ENCODE measurements at places on chromosomes 7 and 10.

GRCh38 chr10:103942866-103943265, 24.1 kb upstream of the SLK start:
- no peak for DNase-seq

- no peak for DNase-seq
These were observed 84.3 kb downstream of the CD36 start for GRCh38 chr7:80722616-80723195.

GRCh38 chr7:152859781-152860191, 100.2 kb downstream of the ACTR3B start:
- peak; percentile 6 for DNase-seq

- peak; percentile 80 for DNase-seq
These were observed 42.2 kb downstream of the ACSM6 start for GRCh38 chr10:95236068-95236903.

DNA sequence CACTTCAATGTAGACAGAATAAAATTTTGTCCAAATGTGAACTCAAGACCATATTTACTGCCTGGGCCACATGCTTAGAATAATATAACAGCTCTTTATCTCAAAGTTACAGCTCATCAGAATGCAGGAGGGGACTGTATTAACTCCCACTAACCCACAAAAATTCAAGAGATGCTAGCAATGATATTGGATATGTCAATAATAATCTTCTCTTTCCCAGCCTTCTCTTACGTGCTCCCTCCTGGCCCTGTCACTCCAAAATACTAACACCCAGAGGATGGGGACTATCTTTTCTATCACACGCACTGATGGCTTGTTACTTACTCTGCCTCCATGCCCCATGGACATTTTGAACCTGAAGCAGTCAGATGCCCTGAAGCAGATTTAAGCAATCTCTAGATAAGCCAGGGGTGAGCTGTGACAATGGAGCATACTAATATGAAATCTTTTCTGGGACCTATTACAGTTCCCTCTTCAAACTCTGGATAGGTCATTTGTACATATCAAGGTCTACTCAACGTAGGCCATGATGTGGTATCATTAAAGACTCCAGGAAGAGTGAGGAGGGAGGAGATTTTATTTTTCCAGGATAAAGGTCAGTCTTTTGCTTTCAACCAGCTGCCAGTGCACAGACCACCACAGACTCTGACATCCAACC, 803.0 kb downstream of the GRM8 start:
- no peak for DNase-seq

DNA sequence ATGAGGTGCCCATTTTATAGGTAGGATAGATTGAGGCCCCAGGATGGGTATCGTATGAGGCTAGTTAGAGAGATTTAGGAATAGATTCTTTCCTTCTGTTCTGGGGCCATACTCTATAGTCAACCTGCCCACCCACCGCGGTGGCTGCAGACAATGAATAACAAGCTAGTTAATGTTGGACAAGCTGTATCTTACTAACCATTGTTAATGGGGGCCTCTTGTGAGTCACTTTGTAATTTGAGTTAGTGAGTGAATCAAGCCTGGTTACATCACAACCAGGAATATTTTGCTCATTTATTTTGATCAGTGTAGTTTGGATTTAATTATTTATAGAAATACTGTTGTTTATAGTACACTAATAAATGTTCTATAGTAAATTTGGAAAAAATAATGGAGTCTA, 7.3 kb downstream of the SORCS3 start:
- DNase-seq, result no peak

- no peak for DNase-seq
These were observed 172.6 kb upstream of the THSD7A start for GRCh38 chr7:12004581-12004980.

DNA sequence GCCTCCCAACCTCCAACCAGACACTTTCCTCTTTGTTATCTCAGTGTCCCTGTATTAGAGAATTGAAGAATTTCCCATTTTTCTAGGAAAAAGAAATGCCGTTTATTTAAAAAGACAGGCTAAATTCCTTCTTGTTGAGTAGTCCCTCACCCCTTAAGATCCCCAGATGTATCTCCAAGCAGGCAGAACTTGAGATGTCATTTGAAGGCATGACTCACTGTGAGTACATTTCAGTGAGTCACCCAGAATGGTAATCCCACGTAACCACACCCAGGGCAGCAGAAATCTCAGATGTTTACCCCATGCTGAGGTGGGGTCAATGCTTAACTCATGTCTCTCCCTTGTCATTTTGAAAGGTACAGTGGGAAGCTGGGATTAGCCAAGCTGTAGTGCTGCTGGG, 4.4 kb downstream of the ZNF655 start:
- DNase-seq, result peak; percentile 49

DNA sequence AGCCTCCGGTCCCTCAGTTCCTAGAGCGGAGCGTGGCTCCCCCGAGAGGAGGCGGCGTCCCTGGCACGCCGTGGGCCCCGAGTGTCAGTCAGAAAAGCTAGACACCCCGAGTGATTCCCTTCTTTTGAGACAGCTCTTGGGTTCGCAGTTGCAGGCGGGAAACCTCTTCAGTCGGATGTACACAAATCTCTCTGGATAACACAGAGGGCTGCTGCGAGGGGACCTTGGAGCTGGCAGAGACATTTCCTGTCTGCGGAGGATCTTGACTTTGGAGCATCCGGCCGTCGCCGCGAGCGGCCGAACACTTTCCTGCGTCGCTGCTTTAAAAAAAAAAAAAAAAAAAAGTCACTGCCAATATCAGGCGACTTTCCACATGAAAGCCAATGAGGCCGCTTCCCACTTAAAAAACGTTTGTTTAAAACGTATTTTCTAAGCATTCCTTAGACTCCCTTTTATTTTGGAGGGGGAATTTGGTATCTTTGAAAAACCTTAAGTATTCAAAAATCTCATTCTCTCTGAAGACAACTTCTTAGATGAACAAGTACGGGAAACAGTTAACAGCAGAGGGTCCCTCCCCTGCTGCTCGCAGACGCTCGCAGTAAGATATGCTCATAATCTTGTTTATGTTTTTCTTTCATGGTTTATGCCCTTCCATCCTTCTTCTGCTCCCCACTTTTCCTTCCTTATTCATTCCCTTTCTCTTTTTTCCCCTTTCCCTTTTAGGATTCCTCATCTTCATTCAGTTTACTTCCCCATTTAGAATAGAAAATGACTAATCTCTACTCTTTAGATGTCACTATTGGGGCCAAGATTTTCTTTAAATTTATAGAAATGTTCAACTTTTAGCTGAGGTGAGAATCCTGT, 10.0 kb downstream of the HHEX start:
- DNase-seq, result peak; percentile 89

DNA sequence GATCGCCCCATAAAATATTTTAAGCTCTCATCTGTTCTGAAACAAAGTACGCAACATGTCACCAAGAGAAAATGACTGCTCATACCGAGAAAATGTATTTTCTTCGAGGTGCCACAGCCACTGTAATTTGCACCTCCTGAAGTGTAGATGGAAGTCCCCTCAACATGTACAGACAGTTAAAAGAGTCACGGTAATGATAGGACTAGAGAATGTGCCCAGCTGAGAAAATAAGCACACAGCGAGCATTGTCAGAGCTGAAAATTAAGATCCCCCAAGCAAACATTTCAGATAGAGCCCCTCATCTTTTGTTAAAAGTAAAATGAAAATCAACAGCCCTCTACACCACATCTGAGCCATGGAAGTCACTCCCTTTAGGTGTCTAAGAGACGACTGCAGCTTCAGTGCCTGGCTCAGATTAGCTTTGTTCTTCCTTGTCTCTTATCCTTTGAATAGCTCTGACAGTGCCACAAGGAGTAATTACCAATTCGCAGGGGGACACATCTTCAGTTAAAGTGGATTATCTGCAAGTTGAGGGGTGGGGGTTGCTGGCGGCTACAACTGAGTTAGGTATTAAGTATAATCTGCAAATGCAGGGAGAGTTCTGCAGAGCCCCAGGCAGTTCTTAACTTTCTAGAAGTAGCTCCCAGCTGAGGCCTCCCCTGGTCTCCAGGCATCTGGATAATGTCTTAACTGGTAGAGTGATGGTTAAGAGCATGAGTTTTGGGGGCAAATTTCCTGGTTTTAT, 222.7 kb upstream of the C7orf33 start:
- DNase-seq, result no peak

- no peak for DNase-seq
These were observed 44.5 kb downstream of the CSTF2T start for GRCh38 chr10:51654918-51655317.

DNA sequence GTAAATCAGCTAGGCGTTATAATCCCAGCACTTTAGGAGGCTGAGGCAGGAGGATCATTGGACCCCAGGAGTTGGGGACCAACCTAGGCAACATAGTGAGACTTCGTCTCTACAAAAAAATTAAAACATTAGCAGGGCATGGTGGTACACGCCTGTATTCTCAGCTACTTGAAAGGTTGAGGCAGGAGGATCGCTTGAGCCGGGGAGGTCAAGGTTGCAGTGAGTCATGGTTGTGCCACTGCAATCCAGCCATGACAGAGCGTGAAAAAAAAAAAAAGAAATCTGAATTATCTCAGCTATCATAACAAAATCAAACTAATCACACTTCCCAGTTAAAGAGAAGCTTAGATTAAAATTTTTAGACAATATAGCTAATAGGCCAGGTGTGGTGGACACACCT, 35.3 kb downstream of the ATAD1 start:
- DNase-seq, result no peak

DNA sequence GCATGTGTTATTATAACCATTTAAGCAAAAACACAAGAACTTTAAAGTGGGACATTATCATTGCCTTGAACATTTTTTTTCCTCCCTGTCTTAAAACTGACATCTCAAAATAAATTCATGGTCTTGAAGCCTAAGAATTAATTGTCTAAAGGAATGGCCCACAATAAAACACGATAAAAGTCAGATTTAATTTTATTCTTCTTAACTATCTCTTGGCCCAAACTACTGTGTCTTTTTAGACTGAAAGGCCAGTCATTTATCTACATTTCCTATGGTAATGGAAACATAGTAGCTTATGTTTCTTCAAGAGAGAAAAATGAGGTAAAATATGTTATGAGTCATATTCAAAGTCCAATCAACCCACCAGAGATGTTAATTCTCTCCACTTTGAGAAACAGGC, 24.4 kb upstream of the ETV1 start:
- DNase-seq, result no peak

- no peak for DNase-seq
These were observed 51.4 kb downstream of the PCGF5 start for GRCh38 chr10:91271886-91272285.

GRCh38 chr7:3591944-3592343, 290.9 kb downstream of the SDK1 start:
- DNase-seq, result no peak

DNA sequence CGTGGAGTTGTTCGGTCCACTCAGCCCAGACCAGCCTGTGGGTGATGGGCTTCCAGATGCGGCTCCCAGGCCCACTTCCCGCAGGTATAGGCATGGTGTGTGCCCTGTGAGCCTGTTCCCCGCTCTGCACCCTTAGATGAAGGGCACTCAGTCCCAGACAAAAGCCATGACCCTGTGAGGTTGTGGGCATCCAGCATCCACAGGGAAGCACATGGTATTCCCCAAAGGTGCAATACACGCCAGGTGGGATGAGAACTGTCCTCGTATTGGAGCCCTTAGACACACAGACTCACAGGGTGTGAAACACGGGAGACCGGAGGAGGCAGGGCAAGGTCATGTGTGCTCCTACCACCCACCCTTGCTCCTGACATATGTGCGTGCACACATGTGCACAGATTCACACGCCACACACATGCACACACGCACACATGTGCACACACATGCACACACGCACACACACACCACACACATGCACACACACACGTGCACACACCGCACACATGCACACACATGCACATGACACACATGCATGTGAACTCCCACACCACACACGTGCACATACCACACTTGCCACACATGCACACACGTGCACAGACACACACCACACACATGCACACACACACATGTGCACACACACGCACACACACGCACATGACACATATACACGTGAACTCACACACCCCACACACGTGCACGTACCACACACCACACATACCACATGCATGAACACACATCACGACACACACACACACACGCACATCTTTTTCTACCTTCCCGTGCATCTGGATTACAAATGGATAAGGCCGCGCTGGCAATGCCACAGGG, 319.4 kb downstream of the WDR37 start:
- no peak for DNase-seq

- DNase-seq, result no peak
These were observed 234.9 kb downstream of the SKIDA1 start for GRCh38 chr10:21290499-21291160.

Measured in OCI-M1 (cell line).